ENCODE measurements at places on chromosomes 7 and 10.
A peak's percentile ranks its signal among the peaks of the same experiment; 100 is the strongest.

DNA sequence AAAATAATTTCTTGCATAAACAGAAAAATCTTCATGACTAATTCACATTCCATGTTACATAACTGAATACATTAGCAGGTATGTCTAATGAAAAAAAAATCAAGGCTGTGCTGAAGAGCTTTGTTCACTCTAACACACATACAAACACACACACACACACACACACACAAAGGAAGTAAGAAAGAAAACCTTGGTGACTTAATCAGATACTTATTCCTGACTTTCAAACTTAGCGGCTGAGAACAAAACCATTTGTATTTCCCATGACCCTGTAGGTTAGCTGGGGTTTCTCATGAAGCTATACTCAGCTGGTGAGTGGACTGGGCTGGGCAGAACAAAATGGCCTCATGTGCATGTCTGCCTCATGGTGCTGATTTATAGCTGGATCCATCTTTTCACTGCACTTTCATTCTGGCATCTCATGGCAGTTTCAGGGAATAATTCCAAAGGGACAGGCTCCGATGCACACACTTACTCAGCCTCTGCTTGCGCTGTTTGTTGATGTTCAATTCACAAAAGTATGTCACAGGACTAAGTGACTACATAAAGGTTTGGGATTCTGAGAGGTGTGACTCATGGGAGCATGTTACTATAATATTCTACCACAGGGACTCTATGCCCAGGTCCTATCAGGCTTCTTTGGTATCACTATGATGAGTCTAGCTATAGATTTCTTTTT is 161.2 kb downstream of the PCLO start:
- ATAC-seq, result no peak

GRCh38 chr10:110827875-110828274 is 43.9 kb upstream of the PDCD4 start:
- ATAC-seq, result peak; percentile 62

- ATAC-seq, result peak; percentile 77
Observed at GRCh38 chr7:17523813-17524739, 225.6 kb downstream of the AHR start.

GRCh38 chr7:136517971-136518370 is 350.5 kb upstream of the CHRM2 start:
- ATAC-seq, result no peak
